ENCODE measurements at places on chromosomes 5 and 9. TPM values are rescaled to one million over a fixed set of nuclear protein-coding genes. Genes with fewer than 3 reads are reported as not detected.

GRCh38 chr5:154196955-154197652 lies 6.6 kb downstream of the GALNT10 start:
- DNase-seq = no peak

DNA sequence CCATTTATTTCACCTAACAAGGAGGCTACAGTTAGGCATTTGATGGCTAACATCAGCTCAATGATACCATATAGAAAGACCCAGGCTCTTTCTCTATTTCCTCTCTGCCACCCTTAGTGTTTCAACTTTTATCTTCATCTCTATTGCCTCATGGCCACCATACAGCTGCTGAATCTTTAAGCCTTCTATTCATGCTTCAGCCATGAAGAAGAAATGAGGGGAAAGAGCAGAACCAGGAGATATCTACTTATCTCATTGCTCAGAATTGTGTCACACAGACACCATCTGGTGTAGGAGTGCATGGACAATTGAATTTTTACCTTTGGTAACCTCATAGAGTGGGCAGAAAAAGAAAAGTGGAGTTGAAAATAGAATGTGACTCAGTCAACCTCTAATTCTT lies 6.7 kb downstream of the GAPT start:
- no peak for DNase-seq

DNA sequence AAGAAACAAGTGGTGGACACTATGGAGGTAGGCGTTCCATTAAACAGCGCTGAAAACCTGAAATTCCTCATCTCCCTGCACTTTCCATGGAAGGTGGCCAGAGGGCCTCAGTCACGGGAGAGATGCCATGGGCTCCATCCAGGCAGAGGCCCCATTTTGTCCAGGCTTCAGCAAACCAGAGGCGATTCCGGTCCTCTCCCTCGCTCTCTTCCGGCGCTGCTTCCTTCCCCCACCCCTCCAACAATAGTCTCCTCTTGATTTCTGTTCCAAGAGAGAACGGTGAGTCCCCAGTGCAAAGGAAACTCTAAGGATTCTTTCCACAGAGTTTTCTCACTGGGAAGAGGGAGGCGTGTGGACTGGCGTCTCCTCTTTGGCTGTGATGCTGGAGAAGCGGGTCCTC lies 7.5 kb downstream of the ZNF366 start:
- DNase-seq = no peak

DNA sequence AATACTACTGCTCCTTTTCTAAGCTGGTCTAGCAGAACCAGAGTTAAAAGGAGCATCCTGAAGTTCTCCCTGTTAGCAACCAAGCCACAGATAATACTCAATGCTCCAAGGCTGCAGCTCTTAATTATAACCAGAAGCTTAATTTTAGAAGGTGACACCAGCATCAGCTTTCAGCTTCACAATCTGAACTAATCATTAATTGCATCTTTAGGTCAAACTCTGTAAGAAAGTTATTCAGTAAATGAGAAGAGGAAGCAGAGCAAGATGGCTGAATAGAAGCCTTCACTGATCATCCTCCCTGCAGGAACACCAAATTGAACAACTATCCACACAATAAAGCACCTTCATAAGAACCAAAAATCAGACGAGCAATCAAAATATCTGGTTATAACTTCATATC lies 38.5 kb downstream of the APBA1 start:
- no peak for DNase-seq

The ZDHHC11 gene
- 25.9 TPM for total RNA-seq

The TMEM171 gene
- 2.2 TPM for total RNA-seq

Data from stomach (tissue), 19 donors.